NCI-H1092 (cell line): ENCODE measurements at places on chromosomes 12 and 14.

- no peak for DNase-seq
These were observed 13.0 kb upstream of the TAS2R30 start for GRCh38 chr12:11147420-11147819.

GRCh38 chr14:20711685-20712084 lies 23.1 kb downstream of the ANG start:
- DNase-seq: no peak

DNA sequence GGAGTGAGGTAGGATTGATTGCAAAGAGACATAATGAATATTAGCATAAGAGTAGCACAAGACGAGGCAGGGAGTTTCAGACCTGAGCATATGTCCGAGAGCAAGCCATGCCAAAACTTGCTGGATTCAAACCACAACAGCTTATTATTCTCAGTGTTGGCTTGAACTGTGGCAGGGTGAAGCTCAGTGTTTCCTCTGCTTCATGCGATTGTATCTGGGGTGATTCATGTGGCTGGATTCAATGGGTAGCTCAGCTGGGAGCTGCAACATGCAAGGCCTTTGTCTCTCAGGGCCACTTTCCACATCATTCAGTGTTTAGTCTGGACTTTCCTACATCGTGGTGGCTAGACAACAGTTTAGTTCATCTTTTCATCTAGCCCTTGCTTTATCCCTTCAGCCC lies 22.1 kb upstream of the E2F7 start:
- DNase-seq: no peak

DNA sequence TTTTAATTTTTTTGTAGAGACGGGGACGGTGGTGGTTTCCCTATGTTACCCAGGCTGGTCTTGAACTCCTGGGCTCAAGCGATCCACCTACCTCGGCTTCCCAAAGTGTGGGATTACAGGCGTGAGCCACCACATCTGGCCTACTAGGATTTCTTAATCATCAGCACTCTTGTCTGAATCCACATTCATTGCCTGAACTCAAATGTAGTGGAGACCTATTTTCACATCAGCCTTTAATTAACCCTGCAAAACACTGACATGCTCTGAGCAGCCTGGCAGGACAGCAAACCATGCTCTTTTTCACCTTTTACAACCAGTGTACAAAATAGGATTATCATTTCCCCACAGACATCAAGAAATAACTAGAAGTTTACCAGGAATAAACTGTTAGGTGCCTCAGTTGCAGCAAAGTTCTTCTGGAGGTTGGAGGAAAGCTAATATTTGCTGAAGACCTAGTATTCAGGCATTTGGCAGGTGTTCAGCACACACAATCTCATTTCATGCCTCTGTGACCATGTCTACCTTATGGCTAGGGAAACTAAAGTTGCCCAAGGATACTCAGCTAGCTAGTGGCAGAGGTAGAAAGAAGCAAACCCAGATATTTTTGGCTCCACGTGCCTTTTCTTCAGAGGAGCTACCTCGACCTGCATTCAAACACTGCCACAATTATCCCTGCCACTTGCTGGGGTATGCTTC lies 37.7 kb downstream of the CFL2 start:
- DNase-seq: peak; percentile 8

DNA sequence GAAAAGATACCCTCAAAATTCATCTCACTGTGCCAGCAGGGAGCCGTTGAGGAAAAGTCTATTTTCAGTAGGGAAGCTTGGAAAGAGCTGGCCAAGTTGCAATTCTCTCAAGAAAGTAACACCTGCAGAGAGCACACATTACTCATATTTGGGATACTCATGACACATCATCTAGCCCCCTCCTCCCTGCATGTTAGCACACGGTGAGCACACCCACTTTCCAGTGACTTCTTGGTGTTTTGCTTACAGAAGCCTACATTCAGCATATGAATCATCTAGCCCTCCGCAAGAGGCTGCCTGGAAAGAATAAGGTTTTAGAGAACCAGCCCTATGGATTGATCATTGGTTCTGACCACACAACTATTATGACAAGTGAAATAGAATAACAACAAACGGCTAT lies 124.5 kb downstream of the PTPRO start:
- no peak for DNase-seq

DNA sequence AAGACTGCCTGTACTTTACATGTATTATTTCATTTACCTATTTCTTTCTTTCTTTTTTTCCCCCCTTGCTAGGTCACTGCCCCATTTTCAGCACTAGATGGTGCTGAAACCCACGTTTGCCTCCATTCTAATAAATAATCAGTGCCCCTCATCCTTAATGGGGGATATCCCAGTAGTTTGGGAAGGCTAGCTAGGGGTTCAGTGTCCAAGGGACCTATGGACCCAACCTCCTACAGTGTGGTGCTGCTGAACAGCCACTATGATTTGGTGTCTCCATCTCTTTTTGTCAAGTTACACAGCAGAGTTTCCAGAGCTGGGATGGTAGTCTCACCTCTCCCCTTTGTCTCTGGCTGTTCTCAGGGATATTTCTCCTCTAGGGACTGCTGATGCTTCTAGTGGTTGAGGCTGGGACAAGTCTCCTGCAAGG lies 6.5 kb upstream of the HCFC2 start:
- DNase-seq: no peak

GRCh38 chr12:65611396-65611795 lies 212.9 kb upstream of the HMGA2 start:
- DNase-seq: no peak

DNA sequence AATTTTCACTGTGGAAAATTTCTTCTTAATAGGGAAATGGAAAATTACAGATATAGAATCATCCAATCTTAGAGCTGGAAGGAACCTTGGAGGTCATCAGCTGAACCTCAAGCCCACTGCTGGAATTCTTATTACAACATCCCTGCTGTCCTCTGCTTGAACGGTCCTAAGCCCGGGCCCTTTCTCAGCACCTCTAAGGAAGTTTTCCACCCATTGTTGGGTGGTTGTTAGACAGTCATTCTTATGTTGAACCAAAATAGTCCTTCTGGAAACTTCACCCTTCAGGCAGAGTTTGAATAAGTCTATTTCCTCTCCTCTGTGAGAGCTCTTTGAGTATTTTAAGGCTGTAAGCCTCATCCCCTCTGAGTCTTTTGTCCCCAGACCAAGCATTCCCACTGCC lies 70.7 kb downstream of the ZFP36L1 start:
- DNase-seq: no peak

DNA sequence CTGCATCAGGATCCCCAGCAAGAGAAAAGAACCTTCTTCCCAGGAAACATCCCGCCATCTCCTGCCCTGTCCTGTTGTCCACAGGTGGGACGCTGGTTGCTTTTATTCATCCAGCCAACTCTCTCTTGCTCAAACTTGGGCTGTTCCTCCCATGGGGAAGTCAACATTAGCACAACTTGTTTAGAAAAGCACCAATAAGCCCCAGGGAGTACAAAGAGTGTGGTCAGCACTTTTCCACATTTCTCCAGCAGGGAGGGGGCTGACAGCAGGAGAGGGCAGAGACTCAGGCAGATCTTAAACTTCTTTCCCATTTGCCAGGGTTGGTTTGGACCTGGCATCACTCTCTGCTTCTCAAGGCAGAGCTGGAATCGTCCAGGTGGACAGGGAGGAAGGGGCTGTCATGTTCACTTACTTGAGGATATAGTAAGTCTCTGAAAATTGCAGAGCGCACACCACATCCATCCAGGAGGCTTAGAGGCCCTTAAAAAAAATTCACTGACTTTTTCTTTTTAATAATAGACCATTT lies 74.9 kb downstream of the RBM19 start:
- no peak for DNase-seq

DNA sequence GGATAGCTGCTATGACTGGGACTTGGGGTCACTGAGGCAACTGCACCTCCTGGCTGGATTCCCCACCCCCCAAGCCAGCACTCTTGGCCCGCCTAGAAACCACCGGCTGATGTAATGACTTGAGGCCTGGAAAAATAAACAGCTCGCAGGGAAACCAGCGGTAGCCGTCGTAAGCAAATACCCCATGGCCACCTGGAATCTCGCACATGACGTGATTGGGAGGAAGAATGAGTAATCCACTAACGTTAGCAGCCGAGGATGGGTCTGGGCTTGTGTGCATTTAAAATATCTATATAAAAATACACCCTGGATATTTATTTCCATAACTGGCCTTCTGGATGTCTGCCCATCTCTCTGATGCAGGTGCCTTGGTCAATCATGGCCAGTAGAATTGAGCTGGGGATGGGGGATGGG lies 120.1 kb downstream of the SMOC1 start:
- no peak for DNase-seq

DNA sequence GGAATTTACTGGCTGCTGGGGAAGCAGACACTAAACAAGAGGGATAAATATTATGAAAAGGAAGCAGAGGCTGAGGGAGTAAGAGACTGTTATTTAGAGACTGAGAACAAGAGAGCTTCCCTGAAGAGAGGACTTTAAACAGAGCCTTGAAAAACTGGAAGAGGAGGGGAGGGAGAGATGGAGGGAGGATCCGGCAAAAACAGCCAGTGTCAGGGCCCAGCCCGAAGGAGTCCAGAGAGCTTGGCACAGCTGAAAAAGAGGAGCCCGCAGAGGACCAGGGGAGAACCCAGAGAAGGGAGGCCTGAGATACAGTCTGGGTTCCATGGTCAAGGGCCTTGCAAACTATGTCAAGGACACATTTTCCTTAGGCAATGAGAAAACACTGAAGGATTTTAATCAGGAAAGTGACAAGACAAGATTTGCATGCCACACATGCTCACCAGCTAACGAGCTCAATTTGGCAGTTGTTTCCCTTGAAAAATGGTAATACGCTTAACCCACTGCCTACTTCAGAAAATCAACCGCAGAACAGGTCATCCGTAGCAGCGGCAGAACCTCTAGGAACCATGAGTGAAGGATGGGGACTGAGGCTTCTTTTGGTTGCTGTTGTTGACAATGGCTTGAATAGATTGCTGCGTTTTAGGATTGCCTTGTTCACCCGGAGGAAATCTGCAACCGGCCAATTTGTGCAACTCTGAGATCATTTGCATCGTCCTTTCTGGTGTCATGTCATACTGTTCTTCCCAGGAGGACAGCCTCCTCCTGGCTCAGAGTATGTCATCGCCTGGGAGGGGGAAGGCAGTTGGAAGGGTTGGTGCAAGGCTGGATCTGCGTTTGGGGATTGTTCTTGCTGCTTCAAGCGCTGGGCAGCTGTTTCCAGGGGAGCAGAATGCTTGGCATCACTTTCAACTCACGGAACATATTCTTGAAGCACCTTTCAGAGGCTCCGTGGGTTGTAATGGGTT lies 108.2 kb downstream of the PRMT8 start:
- no peak for DNase-seq

DNA sequence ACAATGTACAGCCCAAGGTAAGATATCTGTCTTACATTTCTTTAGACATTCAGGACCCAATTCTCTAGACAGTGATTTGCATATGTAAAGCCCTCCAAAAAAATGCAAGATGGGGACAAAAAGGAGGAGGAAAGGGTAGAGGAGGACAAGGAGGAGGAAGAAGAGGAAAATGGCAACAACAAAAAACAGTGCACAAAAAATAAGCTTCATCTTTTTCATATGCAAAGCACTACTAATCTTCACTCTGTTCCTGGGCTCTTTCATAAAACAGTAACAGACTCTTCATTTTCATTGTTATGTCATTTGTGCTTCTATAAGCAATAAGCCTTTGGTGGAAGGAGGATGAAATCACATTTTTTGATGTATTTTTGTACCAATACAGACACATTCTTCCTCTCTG lies 61.4 kb downstream of the KCNH5 start:
- no peak for DNase-seq

- peak; percentile 7 for DNase-seq
These were observed 244.0 kb upstream of the DAAM1 start for GRCh38 chr14:58944343-58944967.

- peak; percentile 72 for DNase-seq
These were observed 523.7 kb upstream of the FOXG1 start for GRCh38 chr14:28242895-28243294.

- DNase-seq: no peak
These were observed 30.2 kb downstream of the BICDL1 start for GRCh38 chr12:120019197-120019596.

DNA sequence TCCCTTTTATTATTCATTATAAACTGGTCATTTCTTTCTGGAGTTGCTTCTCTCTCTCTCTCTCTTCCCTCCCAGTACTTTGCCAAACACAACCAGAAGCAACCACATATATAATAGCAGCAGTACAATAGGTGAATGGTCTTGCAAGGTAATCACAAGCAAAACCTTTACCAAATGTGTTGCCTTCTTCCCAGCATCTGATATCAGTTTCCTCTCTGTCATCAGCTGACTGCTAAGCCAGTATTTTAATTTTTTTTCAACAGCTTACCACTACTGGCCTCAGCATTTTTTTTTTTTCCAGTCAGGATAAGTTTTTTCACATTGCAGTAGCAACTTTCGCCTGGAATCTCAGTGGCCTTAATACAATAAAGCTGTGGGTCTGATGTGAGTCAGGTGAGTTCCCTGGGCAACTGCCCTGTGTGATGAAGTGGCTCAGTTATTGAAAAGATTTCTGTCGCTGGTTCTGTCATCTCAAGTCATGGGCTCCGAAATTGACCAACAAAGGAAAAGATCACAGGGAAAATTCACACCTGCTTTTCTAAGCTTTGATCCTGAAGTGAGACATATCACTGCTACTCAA lies 282.5 kb upstream of the AMIGO2 start:
- DNase-seq: no peak

- DNase-seq: no peak
These were observed 7.6 kb downstream of the TEDC1 start for GRCh38 chr14:105498430-105499255.
